K562 (cell line): ENCODE measurements at places on chromosomes 5 and 9.

GRCh38 chr9:85421641-85422040 lies 320.1 kb downstream of the AGTPBP1 start:
- H3K27ac ChIP-seq, result no peak overlapping the region
- H3K27me3 ChIP-seq, result no peaks in the 10 kb centered on the region
- no peaks in the 10 kb centered on the region for H3K4me1 ChIP-seq
- no peaks in the 10 kb centered on the region for H3K36me3 ChIP-seq
- DNase-seq, result no peak

- DNase-seq, result no peak
- H3K27me3 ChIP-seq, result peaks cover 12% of the 10 kb centered on the region; the same call in 2 of the 3 replicates
- no peaks in the 10 kb centered on the region for H3K36me3 ChIP-seq
- H3K27ac ChIP-seq, result no peak overlapping the region
- H3K4me3 ChIP-seq, result no peak overlapping the region
- no peaks in the 10 kb centered on the region for H3K4me1 ChIP-seq
These were observed 831 bp downstream of the KLHL3 start for GRCh38 chr5:137734962-137735554.

- H3K27ac ChIP-seq, result no peak overlapping the region
- H3K36me3 ChIP-seq, result no peaks in the 10 kb centered on the region
- H3K4me3 ChIP-seq, result no peak overlapping the region
- no peaks in the 10 kb centered on the region; the same call in 2 of the 3 replicates for H3K4me1 ChIP-seq
- DNase-seq, result no peak
These were observed 29.5 kb upstream of the SMAD5 start for GRCh38 chr5:136103118-136103517.

DNA sequence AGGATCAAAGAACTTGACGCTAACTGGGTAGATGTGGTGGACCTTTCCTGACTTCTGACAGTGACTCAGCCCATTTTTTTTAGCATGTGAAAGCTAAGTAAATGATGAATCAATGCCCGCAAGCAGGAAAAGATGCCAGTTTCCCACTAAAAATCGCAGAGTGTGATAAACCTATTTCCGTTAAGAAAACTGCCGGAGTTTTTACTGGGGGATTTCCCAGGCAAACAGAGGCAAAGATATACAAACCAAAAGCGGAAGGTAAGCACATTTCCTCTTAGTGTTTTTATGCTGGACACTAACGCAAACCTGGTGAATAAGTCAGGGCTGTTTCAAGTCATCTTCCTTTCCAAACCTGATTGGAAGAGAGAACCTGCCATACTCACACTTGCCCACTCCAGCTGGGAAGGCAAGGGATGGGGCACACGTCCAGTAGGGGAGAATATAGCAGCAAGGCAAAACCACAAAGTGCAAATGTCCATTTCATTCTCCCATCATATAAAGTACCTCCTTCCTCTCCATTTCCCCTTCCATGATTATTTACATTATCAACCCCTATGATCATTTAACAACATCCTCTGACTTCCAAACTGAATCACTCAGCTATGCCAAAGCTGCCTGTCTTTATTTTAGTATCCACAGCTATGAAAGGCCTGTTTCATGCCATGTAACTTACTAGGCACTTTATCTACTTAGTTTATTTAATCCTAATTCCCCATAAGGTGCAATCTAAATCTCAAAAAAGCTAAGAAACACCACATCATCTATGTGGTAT lies 349.7 kb upstream of the RFX3 start:
- H3K27me3 ChIP-seq, result no peaks in the 10 kb centered on the region
- H3K36me3 ChIP-seq, result no peaks in the 10 kb centered on the region
- no peak overlapping the region for H3K27ac ChIP-seq
- H3K4me3 ChIP-seq, result no peak overlapping the region

DNA sequence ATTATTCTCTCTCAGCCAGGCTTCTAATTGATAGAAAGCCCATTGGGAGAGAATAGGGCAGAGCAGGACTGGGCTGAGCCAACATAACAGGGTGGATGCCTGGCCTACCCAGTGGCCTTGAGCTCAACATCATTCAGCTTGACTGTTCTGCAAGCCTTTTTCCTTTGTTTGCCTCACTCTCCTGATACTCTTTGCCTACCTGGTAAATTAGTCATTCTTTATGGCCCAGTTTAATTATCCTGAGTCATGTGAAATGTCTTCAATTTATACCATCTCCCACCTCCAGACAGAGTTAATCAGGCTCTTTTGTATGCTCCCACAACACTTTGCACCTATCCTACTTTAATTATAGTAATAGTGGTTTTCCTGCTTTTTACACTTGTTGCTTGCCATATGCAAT lies 13.6 kb downstream of the GLRA1 start:
- H3K27ac ChIP-seq, result no peak overlapping the region
- H3K36me3 ChIP-seq, result no peaks in the 10 kb centered on the region
- no peaks in the 10 kb centered on the region for H3K27me3 ChIP-seq
- no peak overlapping the region for H3K4me3 ChIP-seq
- no peak for DNase-seq

DNA sequence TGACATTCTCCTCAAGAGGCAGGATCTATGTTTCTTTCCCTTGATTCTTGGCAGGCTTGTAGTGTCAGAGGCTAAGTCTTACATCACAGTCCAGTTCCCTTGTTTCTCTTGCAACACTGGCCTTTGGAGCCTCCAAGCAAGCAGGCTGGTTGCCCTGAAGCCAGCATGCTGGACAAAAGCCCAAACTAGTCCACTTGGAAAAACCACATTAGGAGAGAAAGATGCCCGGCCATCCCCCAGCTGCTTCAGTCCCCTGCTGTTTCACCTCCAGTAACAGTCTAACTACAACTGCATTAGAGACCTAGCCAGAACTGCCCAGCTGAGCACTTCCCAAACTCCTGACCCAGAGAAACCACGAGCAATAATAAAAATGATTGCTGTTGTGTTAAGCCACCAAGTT lies 87.6 kb downstream of the ADAMTS6 start:
- no peak overlapping the region for H3K27ac ChIP-seq
- H3K4me3 ChIP-seq, result no peak overlapping the region
- DNase-seq, result no peak
- H3K4me1 ChIP-seq, result no peaks in the 10 kb centered on the region
- no peaks in the 10 kb centered on the region for H3K27me3 ChIP-seq

DNA sequence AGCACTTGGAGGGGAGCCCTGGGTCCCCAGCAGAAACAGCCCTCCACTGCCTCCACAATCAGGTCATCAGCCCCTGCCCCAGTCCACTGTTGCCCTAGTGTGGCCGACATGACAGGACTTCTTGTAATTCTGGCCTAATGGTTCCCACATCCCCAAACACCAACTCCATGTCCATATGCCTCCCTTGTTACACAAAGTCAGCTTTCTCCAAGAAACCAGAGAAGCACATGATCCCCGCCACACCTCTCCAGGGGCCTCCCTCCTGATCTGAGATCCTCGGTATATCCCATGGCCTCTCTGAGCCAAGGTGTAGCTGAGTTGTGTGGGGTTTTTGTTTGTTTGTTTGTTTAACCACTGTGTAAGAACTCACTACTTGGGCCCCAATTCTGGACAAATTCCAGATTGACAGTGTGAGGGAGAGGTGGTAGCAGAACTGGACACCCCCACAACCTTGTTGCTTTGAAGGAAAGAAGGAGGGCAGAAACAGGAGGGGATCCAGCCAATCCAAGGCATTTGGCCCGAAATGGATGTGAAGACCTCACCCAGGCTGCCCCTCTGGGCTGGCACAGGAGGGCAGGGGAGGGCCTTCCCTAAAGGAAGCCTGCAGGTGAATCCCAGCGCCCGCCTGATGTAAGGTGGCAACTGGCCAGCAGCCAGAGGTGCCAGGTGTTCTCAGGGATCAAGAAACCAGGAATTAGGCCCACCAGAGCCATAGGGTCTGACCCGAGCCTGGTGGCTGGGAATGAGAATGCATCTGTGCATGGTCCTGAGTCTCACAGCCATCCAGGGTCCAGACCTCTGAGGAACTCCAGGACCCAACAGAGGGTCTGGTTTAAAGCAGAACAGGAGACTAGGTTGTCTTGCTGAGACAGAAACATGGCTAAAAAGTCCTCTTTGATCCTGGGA lies 13.4 kb downstream of the IRF1 start:
- H3K27ac ChIP-seq, result no peak overlapping the region
- no peaks in the 10 kb centered on the region for H3K27me3 ChIP-seq
- H3K4me3 ChIP-seq, result no peak overlapping the region
- H3K36me3 ChIP-seq, result no peaks in the 10 kb centered on the region; the same call in 2 of the 3 replicates

DNA sequence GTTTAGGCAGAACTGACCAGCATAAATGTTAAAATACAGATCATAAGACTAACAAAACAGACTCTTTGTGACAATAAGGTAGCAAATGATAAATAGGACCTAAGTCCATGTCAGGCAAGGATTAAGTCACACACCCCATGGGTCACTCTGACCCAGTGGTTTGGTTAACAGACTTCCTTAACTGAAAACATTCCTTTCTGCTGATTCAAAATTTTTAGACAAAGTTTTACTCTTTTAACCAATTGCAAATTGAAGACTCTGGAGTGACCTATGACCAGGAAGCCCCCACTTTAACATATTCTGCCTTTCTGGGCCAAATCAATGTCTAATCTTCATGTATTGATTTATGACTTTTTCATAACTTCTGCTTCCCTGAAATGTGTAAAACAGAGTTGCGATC lies 4.9 kb upstream of the NXNL2 start:
- no peak for DNase-seq
